ENCODE measurements at places on chromosomes 3 and 15. TPM values are rescaled to one million over a fixed set of nuclear protein-coding genes. Genes with fewer than 3 reads are reported as not detected.

- DNase-seq: no peak
These were observed 148.2 kb upstream of the TOPAZ1 start for GRCh38 chr3:44093531-44093930.

DNA sequence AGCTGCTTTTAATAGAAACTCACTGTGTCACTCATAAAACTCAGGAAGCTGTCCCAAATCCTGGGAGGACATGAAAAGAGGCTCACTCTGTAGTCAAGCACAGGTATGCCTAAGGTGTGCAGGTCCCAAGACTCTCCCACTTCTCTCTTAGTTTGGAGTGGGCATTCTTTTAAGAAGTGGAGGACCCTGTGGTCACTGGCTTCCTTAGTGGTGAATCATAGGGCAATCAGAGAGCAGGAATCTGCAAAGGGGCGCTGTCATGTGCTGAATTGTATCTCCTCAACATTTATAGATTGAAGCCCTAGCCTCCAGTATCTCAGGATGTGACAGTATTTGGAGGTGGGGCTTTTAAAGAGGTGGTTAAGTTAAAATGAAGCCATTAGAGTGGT, 47.2 kb upstream of the ZBTB38 start:
- DNase-seq: no peak

- DNase-seq: no peak
These were observed 215.6 kb downstream of the CADPS start for GRCh38 chr3:62659660-62660059.

DNA sequence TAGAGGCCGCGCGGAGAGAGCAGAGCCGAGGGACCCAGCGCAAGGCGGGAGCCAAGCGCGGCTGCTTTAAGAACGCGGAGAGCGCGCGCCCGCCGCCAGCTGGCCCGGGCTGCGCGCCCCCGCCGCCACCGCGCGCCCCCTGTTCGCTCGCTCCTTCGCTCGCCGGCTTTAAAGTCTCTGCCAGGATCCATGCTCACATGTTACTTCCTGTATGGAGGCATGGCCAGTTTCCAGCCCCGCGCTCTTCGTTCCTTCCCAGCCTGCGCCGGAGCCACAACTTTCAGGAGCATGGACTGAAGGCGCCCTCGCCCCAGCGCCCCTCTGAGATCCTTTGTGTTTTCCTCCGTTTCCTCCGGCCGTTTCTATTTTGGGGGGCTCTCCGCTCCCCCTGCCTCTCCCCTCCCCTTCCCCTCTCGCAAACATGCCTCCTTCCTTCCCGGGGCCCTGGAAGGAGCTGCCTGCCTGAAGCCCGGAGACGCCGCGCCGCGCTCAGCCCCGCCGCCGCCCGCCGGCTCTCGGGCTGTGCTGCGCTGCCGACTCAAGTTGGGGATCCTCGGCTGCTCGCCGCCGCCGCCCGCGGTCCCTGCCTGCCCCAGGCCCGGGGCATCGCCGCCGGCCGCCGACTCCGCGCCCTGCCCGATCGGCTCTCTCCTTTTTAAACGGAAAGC, at the start of gene PTPRG:
Gene PTPRG, plus strand, starts transcription at position 198 of the 668 bp plus-strand sequence. CDS start 717 bp downstream, outside the sequence.
- no peak for DNase-seq

GRCh38 chr15:62087671-62088352, 21.0 kb downstream of the C2CD4A start:
- no peak for DNase-seq

DNA sequence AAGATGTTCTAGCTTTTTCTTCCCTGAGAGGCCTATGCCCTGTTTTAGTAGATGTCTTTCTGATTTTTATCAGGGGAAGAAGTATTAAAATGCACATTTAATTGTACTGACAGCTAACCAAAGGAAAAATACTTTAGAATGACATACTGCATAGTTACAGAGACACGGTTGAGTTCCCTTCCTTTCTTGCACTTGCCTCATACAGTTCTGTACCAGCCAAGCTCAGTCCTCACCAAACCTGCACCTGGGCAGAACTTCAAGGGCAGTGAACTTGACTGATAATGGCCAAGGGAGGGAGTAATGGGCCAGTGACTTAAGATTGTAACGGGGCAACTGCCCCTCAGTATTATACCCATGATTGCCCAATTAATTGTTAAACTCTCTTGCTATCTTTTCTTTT, 34.1 kb upstream of the RASGRP1 start:
- DNase-seq: no peak

- no peak for DNase-seq
These were observed 10.6 kb upstream of the LEO1 start for GRCh38 chr15:51982013-51982769.

The HGD gene
- 1.00 TPM for total RNA-seq

The TGM4 gene
- not detected for total RNA-seq

The CYP1A2 gene
- total RNA-seq: not detected

The RASL12 gene
- total RNA-seq: not detected

The ZPLD1 gene
- not detected for total RNA-seq
